Substantia nigra (tissue), 51 donors: ENCODE measurements at places on chromosomes 12 and 14.
A peak's percentile ranks its signal among the peaks of the same experiment; 100 is the strongest.

DNA sequence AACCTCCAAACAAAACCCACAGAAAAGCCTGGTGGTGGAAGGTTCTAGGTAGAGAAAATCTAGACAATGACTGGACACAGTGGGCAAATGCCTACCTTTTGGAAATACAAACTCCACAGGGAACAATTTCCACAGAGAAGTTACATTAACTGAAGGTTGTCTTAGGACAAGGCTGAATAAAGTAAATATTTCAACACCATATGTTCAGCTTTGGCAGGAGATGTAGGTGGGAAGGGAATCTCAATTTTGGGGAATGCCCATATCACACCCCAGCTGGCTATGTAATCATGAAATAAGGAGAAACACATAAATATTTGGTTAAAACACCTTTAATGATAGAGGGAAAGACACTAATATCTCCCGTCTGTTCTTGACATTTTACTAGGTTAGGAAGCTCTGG, 5.4 kb downstream of the SALL2 start:
- DNase-seq: no peak

DNA sequence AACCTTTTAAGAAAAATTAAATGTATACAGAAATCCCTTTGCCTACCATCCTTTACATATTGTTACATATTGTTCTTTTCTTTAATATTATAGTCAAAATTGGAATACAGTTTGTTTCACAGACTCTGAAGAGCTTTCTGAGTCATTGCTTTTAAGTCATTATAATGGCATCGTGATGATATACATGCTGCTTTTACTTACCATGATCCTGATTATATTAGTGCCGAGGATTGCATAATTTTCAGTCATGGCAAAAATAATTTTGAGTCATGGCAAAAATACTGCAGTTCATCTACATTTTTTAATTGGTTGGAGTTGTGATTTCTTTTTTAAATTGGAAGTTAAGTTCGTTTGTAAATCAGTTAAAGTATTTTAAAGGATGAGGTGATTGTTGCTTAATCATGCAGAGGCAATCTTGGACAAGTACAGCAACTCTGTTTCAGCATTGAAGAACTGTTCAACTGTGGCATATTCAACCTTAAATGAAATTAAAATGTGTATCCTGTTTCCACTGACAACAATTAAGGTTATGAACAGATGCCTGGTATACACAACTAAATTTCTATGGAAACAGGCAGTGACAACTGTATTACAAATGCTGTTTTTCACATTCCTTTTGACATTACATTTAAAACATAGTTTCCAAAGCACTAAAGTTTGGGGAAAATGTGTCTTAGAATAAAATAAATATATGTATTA, 142.3 kb downstream of the PCNX1 start:
- DNase-seq: no peak

- no peak for DNase-seq
Measured at GRCh38 chr12:76489737-76490136, 69.8 kb downstream of the OSBPL8 start.

DNA sequence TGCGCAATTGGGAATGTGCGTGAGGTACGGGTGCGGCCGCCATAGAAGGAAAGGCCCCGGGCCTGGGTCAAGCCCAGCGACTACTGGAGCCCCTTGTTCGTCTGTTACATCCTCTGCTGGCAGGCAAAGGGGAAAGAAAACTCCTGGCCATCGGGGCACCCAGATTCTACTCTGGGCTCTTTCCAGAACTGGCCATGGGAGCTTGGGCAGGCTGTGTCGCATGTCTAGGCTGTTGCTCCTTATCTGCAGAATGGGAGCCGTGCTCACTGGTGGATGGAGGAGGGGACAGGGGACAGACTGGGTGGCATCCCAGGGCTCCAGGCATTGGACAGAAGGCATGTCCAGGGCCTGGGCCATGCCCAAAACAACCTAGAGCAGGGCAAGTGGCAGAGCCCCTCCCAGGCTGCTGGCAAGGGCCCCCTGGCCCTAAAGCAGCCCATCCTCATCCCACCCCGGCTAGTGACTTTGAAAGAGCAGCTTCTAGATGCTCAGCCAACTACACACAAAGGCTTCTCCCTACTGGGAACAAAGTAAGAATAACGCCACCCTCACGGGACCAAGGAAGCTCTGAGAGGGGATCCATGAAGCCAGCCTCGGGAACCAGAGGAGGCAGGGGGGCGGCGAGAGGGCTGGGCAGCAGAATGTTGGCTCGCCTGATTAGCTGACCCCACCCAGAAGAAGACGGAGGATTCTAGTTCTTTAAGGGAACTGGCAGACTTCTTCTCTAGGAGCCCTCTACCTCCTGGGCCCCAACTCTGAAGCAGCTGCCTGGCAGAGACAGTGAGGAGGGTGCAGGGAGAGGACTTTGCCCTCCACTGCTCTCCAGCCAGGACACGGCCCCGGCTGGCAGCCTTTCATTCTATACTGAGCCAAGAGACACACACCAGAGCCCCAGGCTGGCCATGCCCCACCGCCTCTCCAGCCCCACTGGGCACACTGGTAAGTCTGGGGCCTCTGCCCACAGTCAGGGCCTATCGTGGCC, 96.8 kb downstream of the SINHCAF start:
- peak; percentile 23 for DNase-seq

DNA sequence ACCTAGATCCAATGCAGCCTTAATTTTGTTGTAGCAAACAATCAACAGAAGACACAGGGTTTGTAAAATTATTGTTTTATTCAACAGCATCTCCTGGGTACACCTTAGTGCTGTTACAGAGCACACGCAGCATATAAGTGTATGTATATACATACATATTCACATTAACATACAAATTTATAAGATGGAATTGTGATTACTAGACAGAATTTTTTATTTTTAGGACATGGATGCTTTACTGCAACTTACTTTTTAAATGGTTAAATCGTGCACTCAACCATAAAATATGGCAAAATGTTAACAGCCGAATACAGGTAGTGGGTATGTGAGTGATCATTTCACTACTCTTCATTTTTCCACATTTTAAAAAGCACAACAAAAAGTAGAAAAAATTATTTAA, 16.6 kb downstream of the HEATR5A start:
- no peak for DNase-seq

DNA sequence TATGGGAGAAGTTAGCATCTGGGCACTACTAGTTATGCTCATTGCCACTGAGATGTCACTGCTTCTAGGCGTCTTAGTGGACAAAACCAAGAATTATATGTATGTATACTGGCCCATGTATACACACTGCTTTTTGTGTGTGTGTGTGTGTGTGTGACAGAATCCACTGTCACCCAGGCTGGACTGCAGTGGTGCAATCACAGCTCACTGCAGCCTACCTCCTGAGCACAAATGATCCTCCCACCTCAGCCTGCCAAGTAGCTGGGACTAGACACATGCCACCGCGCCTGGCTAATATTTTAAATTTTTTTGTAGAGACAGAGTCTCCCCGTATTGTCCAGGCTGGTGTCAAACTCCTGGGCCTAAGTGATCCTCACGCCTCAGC, 25.2 kb downstream of the LIMA1 start:
- no peak for DNase-seq

GRCh38 chr14:91038439-91038838, 22.0 kb downstream of the RPS6KA5 start:
- DNase-seq: no peak

- DNase-seq: no peak
Measured at GRCh38 chr14:41641690-41642089, 35.0 kb downstream of the LRFN5 start.

DNA sequence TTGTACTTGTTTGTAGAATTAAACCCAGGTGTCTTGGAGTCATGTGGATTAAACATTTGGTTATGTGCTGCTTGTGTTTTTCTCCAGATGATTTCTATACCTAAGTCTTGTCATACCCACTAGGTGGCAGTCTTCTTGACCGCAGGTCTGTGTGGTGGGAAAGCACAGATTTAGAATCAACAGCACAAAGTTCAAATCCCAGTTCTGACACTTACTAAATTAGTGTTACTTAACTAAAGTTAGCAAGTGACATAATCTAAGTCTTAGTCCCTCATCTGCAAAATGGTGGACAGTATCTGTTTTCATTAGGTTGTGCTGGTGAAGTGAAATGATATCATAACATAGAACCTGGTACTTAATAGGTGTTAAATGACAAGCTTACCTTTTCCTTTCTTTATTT, 151.0 kb upstream of the ARHGAP5 start:
- no peak for DNase-seq

- DNase-seq: no peak
Measured at GRCh38 chr12:120678572-120678971, 8.4 kb upstream of the MLEC start.

GRCh38 chr12:22722081-22722480, 97.1 kb downstream of the ETNK1 start:
- DNase-seq: no peak

DNA sequence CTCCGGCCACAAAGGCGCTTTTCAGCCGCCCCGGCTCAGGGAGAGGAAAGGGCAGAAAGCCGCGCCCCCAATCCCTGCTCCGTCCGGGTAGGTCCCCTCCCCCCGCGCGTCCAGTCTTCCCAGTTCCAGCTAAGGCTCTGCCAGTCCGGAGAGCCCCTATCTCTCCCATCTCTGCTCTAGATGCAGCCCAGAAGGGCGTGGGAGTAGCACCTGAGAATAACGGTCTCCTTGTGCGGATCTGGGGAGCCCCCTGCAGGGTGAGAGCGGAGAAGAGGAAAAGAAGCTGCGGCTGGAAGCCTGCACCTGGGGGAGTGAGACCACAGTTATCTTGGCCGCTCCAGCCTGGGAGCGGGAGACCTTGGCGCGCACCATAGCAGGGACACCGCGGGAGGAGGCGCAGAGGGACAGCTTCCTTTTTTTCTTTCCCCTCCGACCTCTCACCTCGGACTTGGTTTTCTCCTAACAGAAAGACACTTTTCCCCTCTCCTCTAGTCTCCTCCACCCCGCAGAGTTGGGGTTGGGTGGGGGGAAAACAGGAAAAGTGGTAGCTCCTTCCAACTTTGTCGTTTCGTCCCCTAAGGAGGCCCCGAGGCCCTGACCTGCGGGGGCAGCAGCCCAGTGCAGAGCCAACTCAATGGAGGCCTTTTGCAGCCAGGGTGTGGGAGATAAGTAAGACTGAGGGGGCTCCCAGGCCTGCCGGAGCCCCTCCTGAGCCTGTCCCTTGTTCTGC, 2.4 kb downstream of the DHH start:
- DNase-seq: no peak

- no peak for DNase-seq
Measured at GRCh38 chr14:94787655-94788054, 17.7 kb upstream of the GSC start.

DNA sequence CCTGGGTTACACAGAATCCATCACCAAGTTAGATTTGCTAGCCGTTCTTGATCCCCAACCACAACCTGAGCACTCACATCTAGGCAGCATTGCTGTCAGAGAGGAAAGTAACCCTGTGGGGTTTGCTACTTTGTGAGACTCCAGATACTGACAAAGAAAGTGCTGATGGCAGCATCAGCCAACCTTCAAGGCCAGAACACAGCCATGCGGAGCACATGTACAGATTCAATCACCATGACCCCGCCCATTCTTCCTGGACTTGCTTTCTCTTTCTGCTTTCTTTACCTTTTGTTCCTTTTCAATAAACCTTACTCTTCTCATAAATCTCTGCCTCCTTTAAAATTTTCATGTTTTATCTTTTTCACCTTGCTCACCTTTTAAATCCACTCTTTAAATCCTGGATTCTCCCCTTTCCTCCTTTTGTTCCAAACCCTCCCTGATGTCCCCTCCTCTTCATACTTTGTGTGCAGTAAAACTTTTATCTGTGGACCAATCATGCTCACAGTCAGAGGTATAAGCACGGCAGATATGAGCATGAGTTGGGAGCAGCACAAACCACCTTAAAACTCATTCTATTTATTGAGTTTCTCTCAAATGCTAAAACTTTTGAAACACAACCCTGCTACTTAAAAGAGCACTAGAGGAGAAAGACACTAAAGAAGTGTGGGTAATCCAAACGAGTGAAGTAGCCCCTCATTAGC, 21.9 kb upstream of the CERS5 start:
- no peak for DNase-seq

GRCh38 chr12:84161296-84161695, 751.3 kb downstream of the SLC6A15 start:
- DNase-seq: no peak

- DNase-seq: no peak
Measured at GRCh38 chr12:95836185-95836609, 22.6 kb upstream of the SNRPF start.

DNA sequence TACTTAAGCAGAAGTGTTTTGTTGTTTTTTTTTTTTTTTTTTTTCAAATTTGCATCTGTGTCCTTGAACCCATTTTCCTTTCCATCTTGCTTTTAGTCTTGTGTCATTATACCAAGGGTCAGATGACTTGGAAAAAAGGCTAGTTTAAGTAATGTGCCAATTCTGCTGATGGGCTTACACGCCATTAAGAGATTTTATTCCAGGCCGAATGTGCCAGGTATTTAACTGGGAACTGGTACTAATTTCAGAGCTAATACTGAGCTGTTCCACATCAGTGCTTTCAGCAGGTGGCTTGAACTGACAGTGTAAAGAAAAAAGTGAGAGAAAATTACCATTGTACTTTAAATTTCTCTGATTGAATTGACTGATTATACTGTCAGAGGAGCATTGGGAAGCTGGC, 224.9 kb downstream of the NPAS3 start:
- DNase-seq: no peak

DNA sequence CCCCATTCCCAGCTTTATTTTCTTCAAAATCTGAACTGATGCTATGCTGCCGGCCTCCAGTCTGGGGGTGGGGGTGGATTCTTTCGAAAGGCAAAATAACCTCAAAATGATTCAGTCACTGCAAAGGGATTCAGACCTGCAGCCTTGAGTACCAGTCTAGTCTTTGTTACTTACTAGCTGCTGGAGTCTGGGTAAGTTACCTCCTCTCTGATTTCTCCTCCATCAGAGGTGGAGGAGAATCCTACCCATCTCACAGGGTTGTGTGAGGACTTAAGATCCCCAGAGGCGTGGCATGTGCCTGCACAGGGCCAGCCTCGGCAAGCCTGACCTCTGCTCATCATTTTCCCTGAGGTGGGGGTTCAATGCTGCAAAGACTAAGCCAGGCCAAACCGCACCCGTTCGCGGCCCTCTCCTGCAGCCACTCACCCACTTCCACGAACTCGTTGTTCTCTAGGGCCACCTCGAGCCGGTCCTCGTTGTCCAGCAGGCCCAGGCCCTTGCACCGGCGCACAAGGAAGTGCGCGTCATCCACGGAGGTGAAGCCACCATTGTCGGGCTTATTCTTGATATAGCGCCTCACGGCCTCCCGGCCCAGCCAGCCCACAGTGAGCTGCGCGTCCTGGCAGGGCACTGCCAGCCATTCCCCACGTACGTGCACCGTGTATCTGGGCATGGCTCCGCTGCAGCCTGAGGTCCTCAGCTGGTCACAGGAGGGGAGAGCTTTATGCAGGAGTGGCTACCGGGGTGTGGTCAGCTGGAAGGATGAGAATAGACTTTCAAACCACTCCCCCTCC, 709 bp downstream of the HAL start:
- DNase-seq: no peak

- DNase-seq: no peak
Measured at GRCh38 chr12:19288603-19289244, 150.6 kb upstream of the AEBP2 start.

GRCh38 chr12:44260581-44260980, 424.7 kb downstream of the TMEM117 start:
- DNase-seq: no peak

GRCh38 chr12:113003636-113004035, 25.3 kb downstream of the OAS2 start:
- no peak for DNase-seq
